PC-3 (cell line): ENCODE measurements at places on chromosomes 7 and 10.

DNA sequence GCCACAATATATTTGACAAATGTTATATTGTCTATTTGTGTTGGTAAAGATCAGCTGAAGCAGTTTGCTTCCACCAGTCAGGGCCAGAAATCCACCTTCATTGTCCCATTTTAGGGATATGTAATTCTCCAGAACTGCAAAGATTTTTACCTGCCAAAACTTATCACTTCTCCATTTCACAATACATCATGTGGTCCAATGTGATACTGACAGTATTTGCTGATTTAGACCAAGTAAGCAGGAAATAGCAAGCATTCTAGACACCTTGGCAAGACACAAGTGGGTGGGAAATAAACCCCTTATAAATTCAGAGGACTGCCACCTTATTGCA is 18.5 kb upstream of the LIPA start:
- DNase-seq, result no peak

DNA sequence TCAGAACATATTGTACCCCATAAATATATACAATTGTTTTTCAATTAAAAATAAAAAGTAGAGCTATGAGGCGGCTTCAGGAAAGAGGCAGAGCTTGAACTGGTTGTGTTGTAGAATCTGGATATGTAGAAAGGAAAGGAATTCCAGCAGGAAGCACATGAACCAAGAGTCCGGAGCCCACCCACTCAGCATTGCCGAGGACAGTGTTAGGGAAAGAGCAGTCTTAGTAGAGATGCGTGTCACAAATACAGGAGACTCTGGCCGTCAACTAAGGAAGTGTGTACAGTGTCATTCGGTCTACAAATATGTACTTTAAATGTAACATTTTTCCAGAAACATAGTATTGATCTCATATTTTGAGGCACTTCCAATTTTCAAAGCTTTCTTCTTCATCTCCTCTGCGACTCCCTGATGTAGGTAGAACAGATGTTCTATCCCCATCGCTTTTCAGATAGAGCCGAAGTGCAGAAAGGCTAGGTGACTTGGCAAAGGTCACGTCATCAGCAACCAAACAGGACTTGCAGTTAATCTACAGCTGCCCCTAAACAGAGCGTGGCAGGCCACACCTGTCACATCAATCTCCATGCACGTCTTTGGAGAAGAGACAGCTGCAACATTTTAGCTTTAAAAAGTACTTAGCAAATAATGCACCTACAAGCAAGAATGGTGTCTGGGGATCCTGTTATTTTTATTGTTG is 25.3 kb upstream of the GJD4 start:
- DNase-seq, result no peak

GRCh38 chr7:25386311-25386744 is 158.0 kb upstream of the NPVF start:
- no peak for DNase-seq

DNA sequence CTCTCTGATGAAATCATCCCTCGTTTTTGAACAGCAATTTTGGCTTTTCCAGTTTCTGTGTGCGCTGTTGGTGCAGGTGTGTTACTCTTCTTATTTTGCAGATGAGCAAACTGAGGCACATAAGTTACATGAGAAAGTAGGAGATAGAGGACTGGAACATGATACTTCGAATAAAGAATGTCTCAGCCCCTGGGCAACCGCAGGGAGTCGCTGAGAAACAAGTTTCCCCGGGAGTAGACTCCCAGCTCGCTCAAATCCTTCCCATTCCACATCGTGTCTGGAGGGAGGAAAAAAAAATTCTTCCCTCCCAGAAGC is 18.0 kb downstream of the MXI1 start:
- no peak for DNase-seq

DNA sequence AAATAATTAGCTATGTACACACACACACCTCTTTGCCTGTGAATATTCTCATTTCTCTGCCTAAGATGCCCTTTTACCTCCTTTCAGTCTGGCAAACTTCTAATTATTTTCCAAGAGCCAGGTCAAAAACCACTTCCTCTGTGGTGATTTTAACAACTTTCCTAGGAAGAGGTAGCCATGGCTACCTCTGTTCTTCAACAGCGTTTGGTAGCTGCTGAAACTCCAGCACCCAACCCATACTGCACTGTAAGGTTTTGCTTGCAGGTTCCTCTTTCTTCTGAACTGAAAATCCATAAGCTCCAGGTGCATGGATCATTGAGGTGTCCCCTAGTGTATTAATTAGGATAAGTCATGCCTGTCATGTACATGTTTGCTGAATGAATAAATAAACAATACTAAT is 25.6 kb downstream of the NRCAM start:
- DNase-seq, result no peak

DNA sequence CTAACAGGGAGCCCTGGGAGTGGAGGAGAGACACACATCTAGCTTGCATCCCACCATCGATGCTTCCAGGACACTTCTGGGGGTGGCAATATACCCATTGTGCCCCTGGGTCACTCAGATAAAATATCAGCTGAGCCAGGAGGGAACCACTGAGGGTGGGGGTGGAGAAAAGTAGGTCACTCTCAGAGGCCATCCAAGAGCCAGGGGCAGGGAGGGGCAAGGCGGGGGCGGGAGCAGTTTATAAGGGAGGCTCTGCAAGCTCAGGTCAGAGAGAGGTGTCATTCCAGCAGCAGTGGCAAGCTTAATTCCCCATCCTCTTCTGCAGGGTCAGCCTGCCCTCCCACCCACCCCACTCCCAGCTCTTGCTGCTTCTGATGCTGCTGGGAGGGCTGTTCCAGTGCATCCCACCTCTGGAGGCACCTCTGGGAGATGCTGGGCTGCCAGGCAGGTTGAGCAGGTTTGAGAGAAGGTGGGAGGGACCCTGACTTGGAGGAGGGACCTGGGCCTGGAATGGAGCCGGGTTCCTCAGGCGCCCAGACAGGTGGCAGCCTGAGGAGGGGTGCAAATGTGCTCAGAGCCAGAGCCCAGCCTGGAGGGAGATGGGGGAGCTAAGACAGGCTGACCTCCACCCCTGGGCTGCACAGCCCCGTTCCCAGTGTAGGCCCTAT is 20.1 kb upstream of the TLX1 start:
- DNase-seq, result peak; percentile 15

DNA sequence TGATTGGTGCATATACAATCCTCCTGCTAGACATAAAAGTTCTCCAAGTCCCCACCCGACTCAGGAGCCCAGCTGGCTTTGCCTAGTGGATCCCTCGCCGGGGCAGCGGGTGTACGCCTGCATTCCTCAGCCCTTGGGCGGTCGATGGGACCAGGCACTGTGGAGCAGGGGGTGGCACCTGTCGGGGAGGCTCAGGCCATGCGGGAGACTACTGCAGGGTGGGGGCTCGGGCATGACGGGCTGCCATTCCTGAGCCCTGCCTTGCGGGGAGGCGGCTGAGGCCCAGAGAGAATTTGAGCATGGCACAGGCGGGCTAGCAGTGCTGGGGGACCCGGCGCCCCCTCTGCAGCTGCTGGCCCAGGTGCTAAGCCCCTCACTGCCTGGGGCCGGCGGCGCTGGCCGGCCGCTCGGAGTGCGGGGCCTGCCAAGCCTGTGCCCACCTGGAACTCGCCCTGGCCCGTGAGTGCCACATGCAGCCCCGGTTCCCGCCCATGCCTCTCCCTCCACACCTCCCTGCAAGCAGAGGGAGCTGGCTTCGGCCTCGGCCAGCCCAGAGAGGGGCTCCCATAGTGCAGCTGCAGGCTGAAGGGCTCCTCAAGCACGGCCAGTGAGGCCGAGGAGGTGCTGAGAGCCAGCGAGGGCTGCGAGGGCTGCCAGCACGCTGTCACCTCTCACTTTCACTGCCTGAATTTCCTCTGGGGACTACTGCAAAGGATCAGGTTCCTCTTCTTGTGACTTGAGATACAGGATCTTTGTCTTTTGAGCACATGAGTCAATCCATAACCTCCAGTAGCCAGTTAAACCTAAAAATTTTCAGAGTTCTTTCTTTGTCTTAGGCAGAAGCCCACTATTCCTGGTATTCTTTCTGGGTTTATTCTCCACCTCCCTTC is 25.1 kb upstream of the ELOVL3 start:
- no peak for DNase-seq

DNA sequence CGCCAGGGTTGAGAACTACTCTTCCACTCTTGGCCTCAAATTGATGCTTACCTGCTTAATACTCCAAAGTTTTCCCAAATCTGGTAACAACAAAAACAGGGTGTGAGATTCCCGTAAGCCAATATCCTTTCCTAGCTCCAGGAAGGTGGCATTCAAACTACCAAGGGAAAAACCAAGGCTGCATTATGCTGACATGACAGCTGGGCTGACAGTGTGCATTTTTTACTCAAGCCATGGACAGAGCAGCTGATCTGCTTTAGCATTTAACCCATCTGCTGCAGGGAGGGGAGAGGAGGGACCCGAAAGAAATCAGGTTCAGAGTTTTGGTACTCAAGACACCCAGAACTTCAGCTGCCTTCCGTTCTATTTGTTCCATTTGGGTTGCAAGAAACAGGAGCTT is 49.8 kb upstream of the RAPGEF5 start:
- no peak for DNase-seq

DNA sequence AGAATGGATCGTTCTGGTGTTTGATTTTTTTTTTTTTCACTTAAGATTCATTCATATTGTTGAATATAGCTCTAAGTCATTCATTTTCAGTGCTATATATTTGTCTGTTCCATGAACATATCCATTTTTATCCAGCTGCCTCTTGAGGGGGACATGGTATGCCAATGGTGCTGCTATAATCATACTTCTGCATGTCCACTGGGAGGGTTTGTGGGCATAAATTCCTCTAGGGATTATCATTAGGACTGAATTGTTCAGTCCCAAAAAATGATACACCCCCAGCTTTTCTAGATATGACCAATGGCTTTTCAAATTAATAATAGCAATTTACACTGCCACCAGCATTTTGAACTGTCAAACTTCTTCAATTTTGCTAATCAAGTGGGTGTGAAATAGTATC is 41.1 kb downstream of the CAV1 start:
- no peak for DNase-seq

DNA sequence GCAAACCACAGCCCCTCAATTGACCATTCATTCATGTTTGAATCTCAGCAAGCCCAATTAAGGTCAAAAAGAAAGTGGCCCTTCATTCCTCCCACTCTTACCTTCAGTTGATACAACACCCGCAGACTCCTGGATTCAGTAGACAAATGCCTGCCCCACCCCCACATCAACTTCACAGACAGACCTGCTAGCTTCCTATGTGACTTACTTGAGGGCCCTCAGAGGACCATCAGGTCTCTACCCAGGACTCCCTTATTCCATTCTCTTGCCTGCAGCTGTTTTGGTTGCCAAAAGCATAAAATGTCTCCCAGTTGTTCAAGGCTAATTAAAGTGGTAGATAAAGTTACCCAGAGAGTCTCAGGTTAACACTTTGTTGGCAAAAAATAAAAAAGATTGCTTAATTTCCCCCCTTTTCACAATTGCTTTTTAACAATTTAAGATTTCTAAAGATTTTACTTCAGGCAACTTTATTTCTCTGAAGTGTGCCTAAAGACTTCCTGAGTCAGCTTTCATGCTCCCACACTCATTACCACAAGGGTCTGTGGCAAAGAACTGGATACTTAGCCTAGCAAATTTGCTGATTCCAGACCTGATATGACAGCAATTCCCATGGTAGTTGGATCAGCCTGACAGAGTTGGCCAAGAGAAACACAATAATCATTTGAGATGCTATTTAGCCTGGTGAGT is 3.3 kb upstream of the MTERF1 start:
- no peak for DNase-seq

DNA sequence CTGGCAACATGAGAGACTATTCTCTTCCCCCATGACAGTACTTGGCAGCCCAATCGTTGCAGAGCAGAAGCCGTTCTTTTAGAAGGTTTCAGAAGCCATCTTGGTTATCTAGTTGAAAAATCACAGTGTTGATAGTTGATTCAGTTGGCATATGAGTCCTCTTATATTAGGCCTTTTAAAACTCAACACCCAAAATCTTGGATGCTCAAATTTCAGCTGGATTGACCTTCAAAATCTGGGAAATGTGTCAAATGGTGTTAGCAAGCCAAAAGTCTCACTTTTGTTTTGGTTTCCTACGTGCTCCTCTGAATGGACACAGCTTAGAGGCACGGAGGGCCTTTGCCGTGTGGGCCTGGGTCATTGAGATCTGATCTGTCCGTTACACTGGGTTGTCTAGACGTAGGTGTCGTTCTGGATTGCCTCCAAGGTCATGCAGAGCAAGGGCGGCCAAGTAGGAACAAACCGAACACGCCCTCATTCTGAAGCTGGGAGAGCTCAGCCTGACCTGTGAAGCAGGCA is 59.3 kb upstream of the BMPER start:
- DNase-seq, result peak; percentile 13

- DNase-seq, result no peak
Observed at GRCh38 chr7:2807845-2808772, 36.0 kb downstream of the GNA12 start.

- no peak for DNase-seq
Observed at GRCh38 chr7:151673216-151673615, 153.5 kb upstream of the RHEB start.

- DNase-seq, result peak; percentile 100
Observed at GRCh38 chr10:34655286-34656170, 159.6 kb downstream of the PARD3 start.

DNA sequence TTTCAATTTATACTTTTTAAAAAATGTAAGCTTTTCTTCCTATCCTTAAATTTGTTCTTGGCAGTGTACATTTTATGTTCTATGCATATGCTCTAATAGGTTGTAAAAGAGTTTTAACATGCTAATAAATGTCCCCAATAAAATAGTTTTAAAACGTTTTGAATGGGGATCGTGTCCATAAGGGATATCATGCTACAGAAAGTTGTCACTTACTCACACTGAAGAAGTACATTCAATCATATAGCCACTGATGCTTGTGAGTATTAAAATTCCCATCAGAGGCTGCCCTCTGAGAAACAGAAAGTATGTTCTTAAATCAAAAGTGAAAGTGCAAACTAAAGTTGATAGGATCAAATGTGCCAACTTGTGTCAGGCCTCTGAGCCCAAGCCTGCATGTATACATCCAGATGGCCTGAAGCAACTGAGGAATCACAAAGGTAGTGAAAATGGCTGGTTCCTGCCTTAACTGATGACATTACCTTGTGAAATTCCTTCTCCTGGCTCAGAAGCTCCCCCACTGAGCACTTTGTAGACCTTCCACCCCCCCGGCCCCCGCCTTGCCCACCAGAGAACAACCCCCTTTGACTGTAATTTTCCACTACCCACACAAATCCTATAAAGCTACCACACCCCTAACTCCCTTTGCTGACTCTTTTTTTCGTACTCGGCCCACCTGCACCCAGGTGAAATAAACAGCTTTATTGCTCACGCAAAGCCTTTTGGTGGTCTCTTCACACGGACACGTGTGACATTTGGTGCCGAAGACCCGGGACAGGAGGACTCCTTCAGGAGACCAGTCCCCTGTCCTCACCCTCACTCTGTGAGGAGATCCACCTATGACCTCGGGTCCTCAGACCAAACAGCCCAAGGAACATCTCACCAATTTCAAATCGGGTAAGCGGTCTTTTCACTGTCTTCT is 877 bp upstream of the NOD1 start:
- DNase-seq, result peak; percentile 26

GRCh38 chr7:89264126-89264525 is 468.6 kb upstream of the TEX47 start:
- DNase-seq, result no peak
